ENCODE measurements at places on chromosomes 6 and 20. TPM values are rescaled to one million over a fixed set of nuclear protein-coding genes. Genes with fewer than 3 reads are reported as not detected.

- peak; percentile 96 for DNase-seq
Measured at GRCh38 chr6:10441004-10441654, 26.3 kb upstream of the TFAP2A start.

DNA sequence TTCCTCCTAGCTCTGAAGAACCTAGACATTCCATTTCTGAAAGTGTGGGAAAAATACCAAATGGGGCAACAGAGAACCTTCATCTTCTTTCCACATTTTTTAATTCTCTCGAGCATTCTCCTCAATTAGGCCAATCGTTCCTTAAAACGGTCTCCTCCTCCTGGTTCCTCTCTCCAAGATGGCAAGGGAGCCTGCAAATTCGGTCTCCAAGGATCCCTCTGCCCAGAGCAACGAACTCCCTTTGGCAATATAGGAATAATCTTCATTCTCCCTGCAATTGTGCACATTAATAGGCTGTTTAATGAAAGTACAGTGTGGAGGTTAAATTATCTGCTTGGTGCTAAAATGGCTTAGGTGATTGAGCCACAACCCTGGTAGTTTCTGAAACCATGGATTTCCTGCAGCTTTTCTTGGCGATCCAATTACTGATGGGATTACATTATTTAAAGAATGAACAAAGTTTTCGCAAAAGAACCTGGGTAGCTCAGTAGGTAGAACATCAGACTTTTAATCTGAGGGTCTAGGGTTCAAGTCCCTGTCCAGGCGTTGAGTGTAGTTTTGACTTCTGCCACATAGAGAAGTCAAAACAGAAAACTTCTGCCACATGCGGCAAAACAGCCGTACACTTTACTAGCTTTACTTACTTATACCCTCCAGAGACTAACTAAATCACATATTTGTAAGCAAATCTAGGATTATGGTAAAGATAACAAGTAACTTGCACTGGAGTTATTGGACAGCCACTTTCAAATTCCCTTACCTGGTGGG, 102.9 kb upstream of the ZNF184 start:
- DNase-seq: no peak

- DNase-seq: no peak
Measured at GRCh38 chr6:104606361-104606760, 253.4 kb downstream of the HACE1 start.

- DNase-seq: no peak
Measured at GRCh38 chr6:86856379-86856778, 80.9 kb upstream of the HTR1E start.

GRCh38 chr6:11241793-11242201, 9.3 kb upstream of the NEDD9 start:
- DNase-seq: peak; percentile 54

GRCh38 chr6:132210886-132211563, 190.2 kb downstream of the MOXD1 start:
- no peak for DNase-seq

DNA sequence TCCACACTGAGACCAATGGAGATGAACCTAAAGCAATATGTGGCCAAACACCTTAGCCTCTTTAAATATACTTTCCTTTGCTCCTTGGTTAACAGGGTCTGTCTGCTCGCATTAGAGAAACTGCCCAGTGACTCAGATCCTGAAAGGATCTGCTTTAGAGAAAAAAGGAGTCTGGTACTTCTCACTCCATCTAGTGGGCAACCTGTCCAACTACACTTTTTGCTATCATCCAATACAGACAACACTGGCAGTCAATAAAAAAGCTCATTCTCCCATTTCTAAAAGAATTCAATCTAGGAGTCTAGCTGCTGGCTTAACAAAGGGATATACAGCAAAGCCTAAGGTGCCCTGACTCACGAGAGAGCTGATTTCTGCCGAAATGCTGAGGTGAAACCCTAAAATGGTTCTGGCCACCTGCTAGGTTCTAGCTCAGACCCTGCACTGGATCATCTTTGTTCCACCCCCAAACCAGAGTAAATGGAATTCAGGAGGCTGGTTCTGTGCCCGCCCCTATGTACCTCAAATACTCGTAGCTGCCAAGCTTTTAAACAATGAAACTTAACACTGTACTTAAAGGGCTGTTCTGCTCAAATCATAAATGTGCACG, 11.5 kb downstream of the GNL1 start:
- DNase-seq: peak; percentile 78

- peak; percentile 97 for DNase-seq
Measured at GRCh38 chr6:126033696-126034095, 47.4 kb downstream of the TRMT11 start.

DNA sequence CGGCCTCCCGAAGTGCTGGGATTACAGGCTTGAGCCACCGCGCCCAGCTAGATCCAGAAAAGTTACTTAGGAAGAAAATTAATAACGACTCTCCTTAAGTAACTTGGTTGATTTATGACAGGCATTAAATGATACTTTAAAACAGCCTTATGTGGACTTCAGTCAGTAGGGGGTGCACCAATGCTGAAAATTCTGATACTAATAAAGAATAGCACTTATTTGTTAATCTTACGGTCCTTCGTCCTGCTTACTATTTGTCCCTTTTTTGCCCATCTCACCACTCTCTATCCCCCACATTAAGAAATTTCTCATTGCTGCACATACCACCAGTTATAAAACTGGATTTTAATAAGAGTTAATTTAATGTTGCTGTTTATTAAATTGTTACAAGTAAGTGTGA, 12.7 kb upstream of the PRELID3B start:
- peak; percentile 46 for DNase-seq

DNA sequence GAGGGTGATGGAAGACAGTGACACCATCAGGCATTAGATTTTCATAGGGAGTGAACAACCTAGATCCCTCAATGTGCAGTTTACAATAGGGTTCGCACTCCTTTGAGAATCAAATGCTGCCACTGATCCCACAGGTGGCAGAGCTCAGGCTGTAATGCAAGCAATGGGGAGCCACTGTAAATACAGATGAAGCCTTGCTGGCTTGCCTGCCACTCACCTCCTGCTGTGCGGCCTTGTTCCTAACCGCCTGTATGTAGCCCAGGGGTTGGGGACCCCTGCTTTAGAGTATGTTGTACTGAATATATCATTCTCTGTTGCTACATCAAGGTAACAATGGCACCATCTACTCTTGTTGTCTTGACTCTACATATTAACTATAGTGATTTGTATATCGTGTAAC, 37.1 kb downstream of the TPD52L1 start:
- no peak for DNase-seq

DNA sequence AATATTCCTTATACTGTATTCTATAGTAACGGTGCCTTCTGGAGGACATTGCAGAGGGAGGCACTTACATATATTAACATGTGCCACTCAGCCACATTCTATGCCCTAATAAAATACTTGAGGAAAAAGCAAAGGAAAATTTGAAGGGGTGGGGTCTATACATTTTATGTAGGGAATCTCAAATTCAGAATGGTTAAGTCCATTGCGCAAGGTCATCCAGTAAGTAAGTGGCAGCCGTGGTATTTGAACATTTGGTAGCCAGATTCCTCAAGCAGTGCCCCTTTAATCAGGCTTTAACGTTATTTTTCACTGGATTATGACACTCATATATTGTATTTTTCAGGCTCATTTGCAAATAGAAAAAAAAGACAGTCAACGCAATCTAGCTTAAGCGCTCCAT, 738.3 kb downstream of the DOK5 start:
- no peak for DNase-seq

DNA sequence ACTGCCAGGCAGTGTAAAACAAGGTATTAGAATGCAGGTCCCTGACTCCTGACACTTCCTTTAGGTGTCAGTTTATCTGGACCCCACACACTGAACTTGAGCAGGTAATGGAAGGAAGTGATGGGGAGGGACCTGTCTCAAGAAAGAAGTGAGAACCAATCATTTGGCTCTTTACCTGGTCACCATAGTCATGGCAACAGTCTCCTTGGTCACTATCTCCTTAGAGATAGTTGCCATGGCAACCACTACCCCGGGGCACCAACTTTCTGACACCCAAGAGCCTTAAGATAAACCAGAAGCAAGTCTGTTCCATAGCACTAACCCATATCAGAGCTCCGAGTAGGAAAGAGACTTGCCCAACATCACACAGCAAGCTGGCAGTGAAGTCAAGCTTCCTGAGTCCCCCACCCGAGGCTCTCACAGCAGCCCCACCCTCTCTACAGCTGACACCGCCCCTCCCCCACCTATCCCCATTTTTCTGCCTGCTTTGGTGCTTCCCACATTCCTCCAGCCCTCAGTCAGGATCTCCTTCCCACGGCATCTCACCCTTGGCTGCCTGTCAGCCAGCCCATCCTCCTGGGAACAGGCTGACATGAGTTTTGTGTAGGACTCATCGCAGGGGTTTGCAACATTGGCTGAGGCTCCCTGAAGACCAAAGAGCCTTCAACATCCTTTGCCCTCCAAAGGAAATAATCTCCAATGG, 16.3 kb upstream of the HM13 start:
- DNase-seq: peak; percentile 86

GRCh38 chr20:56222201-56222600, 26.3 kb upstream of the MC3R start:
- DNase-seq: no peak

- DNase-seq: no peak
Measured at GRCh38 chr6:40586369-40587201, 579 bp downstream of the LRFN2 start.

GRCh38 chr6:131250122-131250521, 114.9 kb downstream of the AKAP7 start:
- peak; percentile 53 for DNase-seq

DNA sequence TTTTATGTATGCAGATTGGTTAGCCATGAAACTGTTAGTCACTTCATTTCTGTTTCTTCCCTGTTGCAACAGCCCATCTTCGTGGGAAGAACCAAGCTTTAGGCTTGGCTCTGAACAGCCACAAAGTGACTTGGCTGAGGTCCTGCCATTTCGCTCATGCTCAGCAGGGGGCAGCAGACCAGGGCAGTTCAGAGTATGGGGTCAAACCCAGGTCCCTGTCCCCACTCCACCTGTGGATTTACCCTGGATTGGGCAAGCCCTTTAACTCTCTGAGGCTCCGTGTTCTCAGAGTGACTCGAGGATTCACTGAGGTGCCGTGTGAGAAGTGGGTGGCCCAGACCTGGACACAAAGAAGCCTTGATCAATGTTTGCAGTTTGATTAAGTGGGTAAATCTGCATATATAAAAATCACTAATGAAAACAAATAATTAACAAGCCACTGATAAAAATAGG, 19.8 kb upstream of the MAP1LC3A start:
- peak; percentile 76 for DNase-seq

KCNG1 gene
- total RNA-seq: 3.0 TPM

MCCD1 gene
- not detected for total RNA-seq

VNN1 gene
- 0.33 TPM for total RNA-seq

DEFB116 gene
- total RNA-seq: not detected

PTCHD4 gene
- 9.8 TPM for total RNA-seq
